ENCODE measurements at places on chromosomes 5 and 9.

- no peak for DNase-seq
Measured at GRCh38 chr5:75169516-75169915, 67.2 kb downstream of the ANKRD31 start.

DNA sequence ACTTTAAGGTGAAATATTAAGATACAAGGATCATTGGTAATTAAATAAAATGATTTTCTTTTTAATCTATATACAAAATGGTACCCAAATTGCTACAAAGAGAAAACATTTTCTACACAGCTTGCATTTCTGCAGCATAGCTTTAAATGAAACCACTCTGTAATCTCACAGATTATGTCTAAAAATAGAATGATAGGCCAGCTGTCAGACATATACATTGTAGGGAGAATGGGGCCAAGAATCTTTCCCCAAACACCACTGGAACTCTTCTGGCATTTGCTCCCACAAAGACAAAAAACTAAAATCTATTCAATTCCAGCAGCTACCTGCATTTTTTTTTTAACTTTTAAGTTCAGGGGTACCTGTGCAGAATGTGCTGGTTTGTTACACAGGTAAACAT is 124.1 kb upstream of the NR5A1 start:
- no peak for DNase-seq

GRCh38 chr9:92189782-92190535 is 74.7 kb upstream of the SPTLC1 start:
- DNase-seq = no peak

- peak; percentile 15 for DNase-seq
Measured at GRCh38 chr5:10307206-10308148, at the start of gene CMBL. TSS of gene CMBL (minus strand) at chr5:10307902. CDS start at chr5:10290762, 17,140 bp downstream.

GRCh38 chr9:76414661-76415060 is 20.4 kb upstream of the RFK start:
- no peak for DNase-seq
